ENCODE measurements at places on chromosomes 6 and 20.

DNA sequence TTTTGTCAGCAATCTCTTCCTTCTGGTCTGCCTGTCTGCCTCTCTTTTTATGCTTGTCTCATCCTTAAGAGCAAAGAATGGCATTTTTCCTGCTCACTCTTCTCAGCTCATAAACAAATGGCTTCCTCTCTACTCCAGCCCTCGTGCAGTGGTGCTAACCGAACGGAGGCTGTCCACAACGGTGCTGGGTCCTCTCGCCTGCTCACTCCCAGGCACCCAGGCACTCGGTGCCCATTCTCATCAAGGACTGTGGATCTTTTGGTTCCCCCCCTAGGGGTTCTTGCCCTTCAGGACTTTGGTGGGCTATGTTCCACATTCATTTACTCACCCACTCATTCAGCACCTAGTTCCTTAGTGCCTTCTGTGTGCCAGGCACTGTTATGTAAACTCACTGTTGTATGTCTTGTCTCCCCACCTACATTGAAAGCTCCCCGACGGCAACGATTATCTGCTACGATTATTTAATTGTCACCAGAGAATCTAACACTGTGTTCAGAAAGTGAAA lies 113.9 kb downstream of the FYN start:
- DNase-seq, result no peak

GRCh38 chr6:63899550-63899949 lies 263.9 kb downstream of the PHF3 start:
- no peak for DNase-seq

GRCh38 chr6:82720992-82721391 lies 344.6 kb downstream of the UBE3D start:
- DNase-seq, result no peak

- no peak for DNase-seq
Observed at GRCh38 chr6:157571269-157571668, 190.3 kb downstream of the ZDHHC14 start.

DNA sequence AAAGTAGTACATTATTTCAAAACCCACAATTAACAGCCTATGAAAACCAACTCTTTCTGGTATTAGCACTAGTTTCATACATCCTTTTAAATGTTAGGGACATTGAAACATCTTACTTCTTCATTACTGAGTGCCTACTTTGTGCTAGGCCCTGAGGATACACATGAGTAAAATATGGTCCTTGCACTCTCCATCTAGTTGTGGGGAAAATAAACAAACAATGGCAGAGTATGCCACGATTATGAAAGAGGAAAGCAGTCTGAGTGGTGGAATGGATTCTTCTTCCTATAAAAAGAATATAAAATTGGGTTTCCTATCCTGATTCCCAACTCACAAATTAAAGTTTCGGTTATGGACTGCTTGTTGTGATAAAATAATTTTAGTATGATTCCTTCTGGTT lies 84.9 kb downstream of the ATXN1 start:
- no peak for DNase-seq

GRCh38 chr6:104003803-104004516 lies 855.8 kb downstream of the HACE1 start:
- no peak for DNase-seq

Data from stimulated activated CD8-positive, alpha-beta memory T cell treated with anti-CD3 and anti-CD28 coated beads, Interleukin-4, amount 100 ng/mL, for 1 hour (primary cell).